ENCODE measurements at places on chromosomes 7 and 10.
A peak's percentile ranks its signal among the peaks of the same experiment; 100 is the strongest.

DNA sequence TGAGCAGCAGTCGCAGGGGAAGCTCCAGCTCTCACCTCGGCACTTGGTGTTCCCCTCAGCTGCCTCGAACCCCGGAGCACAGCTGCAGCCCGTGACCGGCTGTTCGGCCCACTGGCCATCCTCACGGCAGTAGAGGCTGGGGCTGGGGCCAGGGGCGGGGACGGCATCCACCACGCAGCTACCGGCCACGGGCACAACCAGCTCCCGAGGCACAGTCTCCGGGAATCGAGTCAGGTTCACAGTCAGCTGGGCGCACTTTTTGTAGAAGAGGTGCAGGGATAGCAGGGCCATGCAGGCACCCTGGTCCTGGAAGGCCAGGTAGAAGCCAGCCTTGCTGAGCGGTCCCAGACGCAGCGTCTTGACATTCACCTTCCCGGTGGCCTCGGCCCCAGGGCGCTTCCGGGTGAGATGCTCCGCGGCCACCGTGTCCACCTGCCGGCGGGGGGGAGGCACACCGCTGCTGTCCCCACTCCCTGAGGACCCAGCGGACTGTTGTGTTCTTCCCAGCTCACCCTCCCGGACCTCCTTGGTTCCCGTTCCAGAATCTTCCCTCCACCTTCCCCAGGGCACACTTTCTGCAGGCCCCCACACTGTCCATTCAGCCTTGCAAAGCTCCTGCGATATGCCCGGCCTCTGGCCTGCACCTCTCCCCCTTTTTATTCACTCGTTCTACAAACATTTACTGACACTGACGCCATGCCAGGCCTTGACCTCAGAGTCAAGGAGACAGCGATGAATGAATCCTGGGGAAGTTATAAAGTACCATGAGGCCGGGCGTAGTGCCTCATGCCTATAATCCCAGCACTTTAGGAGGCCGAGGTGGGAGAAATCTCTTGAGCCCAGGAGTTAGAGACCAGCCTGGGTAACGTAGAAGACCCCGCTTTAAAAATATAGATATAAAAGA lies 4.8 kb downstream of the EPHB4 start:
- DNase-seq = no peak

- no peak for DNase-seq
Observed at GRCh38 chr10:48744587-48744986, 59.9 kb downstream of the WDFY4 start.

DNA sequence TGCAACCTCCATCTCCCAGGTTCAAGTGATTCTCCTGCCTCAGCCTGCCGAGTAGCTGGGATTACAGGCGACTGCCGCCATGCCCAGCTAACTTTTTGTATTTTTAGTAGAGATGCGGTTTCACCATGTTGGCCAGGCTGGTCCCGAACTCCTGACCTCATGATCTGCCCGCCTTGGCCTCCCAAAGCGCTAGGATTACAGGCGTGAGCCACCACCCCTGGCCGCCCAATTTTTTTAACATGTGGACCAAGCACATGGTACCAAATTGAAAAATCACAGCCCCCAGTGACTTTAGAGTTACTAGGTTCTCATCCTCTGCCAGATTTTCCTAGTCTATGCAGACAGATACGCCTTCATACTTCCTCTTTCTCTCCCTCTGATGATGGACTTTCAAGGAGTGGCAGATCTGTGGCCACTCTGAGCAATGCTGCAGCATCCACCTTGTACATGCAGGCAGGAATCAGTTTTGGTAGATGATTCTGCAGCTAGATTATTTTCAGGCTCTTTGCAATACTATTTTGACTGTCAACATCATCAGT lies 34.0 kb upstream of the EZH2 start:
- peak; percentile 32 for DNase-seq

DNA sequence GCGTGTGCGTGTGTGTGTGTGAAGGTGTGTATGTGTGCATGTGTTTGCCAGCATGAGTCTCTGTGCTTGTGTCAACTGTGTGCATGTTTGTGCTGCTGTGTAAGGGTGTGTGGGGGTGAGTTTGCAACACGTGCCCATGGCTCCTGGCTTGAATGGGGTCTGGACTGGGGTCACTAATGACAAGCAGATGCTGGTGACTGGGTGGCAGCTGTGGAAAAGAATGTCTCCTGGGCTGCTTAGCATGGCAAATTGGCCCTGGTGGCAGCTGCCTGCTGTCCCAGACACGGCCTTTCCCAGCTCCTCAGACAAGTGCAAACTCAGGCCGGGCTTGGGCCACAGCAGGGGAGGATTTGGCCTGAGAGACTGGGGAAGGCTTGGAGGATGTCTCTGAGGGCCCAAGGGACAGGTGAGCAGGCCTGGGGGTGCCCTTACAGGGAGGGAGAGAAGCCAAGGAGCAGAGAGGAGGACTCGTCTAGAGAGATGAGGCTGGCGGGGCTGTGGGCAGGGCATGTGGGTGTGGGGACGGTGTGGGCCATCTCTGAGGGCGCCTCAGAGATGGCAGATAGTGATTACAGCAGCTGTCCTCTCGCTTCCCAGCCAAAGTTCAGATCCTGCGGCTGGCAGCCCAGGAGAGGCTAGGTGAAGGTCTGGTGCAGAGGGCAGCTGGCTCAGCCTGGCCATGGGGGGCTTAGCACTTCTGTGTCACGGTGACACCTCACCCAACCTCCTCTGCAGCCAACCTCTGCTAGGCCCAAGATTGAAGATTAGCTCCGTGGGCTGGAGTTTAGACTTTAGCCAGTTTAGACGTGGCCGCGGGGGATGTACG lies 1.5 kb downstream of the AQP1 start:
- DNase-seq = no peak

- no peak for DNase-seq
Observed at GRCh38 chr7:104900525-104901239, 113.3 kb upstream of the KMT2E start.

DNA sequence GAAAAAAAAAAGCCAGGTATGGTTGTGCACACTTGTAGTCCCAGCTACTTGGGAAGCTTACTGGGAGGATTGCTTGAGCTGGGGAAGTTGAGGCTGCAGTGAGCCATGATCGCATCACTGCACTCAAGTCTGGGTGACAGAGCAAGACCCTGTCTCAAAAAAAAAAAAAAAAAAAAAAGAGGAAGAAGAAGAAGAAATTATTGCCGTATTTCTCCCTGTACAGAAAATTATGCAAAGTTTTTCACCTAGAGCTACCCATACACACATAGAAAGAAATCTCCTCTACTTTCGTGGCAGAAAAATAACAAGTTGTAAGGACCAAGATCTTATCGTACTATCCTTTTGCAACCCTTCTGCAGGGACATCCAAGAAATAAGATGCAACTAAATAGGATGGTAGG lies 25.5 kb downstream of the AKR1B1 start:
- DNase-seq = no peak

GRCh38 chr10:69687426-69687825 lies 57.4 kb downstream of the FAM241B start:
- DNase-seq = no peak

DNA sequence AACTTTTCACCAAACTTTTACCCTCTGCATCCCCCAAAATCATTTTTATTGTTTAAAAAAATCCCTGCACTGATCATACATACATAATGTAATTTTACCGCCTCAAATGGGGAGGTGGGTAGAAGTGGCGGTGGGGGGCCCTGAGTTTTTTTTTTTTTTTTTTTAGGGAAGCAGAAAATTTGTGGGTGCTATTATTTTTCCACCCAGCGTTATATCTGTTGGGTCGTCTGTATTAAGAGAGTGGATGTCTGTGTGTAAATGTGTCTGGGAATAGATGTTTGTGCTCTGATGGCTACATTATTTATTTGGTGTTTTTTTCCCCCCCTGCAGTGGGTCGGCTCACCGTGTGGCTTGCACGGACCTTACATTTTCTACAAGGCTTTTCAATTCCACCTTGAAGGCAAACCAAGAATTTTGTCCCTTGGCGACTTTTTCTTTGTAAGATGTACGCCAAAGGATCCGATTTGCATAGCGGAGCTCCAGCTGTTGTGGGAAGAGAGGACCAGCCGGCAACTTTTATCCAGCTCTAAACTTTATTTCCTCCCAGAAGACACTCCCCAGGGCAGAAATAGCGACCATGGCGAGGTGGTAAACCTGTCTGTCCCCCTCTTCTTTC lies 438 bp downstream of the ARID5B start:
- DNase-seq = no peak

- DNase-seq = no peak
Observed at GRCh38 chr10:82628373-82628772, 753.4 kb downstream of the NRG3 start.

- DNase-seq = no peak
Observed at GRCh38 chr10:44395396-44395795, 10.5 kb upstream of the CXCL12 start.

DNA sequence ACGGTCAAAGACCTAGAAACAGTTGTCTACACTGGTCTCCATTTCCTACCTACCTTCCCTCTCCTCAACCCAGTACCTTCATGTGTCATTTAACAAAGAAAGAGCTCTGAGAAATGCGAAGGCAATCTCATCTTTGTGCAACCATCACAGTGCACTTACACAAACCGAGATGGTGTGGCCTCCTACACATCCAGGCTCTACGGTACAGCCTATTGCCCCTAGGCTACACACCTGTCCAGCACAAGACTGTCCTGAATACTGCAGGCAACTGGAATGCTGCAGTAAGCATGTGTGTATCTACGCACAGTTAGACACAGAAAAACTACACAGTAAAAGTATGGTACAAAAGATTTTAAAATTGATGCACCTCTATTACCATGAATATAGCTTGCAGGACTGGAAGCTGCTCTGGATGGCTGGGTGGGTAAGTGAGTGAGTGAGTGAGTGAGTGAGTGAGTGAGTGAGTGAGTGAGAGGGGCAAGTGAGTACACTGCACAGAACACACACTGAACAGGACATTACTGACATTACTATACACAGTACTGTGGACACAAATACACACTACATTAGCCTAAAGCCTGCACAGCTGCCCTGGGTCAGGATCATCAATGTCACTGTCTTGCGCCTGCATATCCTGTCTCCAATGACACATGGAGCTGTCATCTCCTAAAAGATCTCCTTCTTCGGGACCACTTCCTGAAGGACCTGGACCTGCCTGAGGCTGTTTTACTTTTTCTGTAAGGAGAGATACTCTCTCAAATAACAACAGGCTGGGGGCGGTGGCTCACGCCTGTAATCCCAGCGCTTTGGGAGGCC lies 18.5 kb downstream of the ITGB1 start:
- no peak for DNase-seq

DNA sequence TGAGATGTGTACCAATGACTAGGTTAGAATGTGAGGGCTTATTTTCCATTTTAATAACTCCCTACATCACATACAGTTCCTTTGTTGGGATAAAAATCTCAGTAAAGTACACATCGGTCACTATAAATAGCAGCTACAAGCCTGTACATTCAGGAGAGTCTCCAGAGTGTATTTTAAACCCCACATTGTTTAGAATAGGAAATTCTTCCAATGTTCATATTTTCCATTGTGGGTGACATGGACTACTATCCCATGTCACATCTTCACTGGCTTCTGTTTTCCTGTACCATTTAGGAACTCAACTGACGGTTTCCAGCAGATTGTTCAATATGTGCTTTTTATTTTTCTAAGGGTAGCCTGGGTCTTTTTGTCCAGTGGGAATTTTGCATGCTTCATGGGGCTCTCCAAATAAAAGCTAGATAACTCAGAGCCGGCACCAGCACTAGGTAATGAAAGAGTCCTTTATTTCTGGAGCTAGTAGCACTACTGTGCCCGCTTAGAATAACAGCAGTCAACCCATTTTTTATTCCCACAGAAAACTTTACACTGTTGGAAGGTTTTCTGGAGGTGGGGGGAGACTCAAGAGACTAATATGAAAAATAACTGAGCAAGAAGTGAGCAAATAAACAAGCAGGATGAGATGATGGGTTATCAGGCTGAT lies 100.5 kb downstream of the CALD1 start:
- DNase-seq = no peak

GRCh38 chr10:106542461-106542860 lies 622.0 kb downstream of the SORCS1 start:
- DNase-seq = no peak

DNA sequence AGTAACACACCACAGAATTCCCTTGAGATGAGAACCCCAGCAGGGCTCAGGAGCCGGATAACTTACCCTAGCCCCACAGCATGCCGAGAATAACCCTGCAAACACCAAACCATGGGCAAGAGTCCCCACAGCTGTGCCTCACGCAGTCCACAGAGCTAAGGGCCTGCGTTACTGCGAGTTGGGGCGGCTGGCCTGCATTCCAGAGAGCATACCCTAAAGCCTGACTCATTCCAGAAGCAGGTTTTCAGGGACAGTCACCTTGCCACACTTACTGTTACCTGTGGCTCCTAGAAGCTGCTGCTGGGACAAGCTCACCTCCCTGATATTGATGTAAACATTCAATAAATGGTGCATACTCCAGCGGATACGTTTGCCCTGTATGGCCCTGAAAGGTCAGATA lies 18.6 kb downstream of the FGFR2 start:
- no peak for DNase-seq

- no peak for DNase-seq
Observed at GRCh38 chr7:84665339-84665738, 470.8 kb upstream of the SEMA3A start.
